GM04504 (cell line): ENCODE measurements at places on chromosomes 4 and X.

GRCh38 chrX:17025621-17026302 lies 79.3 kb downstream of the REPS2 start:
- no peak for DNase-seq

GRCh38 chr4:22921936-22922335 lies 229.2 kb downstream of the GBA3 start:
- DNase-seq: no peak

DNA sequence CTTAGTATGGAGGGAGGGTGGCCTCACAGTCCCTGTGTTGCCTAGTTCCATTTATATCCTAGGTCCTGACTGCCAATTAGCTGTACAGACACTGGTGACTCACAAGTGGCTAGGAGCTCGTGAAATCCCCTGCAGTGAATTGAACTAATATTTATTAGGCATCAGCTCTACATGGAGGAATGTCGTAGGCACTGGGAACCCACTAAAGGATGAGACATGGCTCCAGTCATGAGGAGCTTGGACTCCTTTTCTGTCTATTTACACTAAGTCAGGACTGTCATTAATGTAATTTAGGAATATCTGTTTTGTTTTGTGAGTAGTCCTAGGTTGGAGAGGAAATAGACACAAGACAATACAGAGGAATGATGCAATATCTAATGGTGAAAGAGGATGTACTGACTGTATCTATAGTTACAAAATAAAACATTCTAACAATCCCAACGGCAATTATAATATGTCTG lies 67.7 kb downstream of the MID1IP1 start:
- DNase-seq: peak; percentile 26

- no peak for DNase-seq
These were observed 227.5 kb downstream of the MGST2 start for GRCh38 chr4:139892973-139893736.

DNA sequence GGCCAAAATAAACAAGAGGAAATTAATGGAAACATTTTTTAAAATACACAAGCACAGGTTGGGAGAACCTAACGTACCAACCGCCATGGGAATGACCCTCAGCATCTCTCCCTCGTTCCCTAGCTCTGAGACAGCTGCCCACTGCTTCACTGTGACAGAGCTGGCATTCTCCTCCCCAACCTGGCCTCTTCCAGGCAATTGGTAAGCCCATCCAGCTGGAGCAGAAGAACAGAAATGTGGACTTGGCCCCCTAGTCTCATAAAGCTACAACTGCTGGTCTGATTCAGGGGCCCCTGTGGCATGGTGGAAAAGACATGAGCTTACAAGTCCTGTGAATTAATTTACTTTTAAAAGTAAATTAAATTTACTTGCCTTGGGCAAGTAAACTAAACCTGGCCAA lies 245.1 kb downstream of the PTTG2 start:
- DNase-seq: no peak

DNA sequence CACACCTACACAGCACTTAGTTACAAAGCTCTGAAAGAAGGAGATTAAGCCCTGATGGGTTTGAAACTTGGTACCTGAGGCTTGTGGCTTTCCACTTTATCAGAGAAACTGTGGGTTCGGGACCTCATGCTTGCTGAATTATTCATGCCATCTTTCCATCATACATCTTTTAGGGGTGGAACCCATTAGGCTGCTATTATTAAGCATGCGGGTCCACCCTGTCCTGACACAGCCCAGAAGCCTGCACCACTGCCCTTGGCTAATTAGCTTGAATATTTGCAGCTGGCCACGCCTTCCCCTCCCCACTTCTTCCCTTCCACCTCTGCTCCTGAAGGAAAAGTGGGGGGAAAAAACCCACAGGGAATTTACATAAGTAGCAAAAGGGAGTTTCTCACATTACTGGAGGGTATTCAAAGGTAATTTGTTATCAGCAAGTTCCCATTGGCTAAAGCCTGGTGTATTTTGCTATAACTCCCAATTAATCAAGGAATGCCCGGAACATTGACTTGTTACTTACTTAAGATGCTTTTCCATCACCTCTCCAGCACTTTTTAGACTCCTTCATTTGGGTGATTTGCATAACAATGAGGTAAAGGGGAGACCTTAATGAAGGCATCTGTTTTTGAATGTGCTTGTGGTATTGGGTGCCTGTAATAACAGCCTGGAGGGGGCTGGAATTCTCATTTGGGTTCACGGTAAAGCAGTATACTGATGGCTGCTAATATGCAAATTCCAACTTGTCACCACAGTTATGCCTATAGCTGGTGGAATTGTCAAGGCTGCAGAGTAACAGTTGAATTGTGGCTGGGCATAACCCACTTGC lies 231.7 kb upstream of the GATB start:
- no peak for DNase-seq

DNA sequence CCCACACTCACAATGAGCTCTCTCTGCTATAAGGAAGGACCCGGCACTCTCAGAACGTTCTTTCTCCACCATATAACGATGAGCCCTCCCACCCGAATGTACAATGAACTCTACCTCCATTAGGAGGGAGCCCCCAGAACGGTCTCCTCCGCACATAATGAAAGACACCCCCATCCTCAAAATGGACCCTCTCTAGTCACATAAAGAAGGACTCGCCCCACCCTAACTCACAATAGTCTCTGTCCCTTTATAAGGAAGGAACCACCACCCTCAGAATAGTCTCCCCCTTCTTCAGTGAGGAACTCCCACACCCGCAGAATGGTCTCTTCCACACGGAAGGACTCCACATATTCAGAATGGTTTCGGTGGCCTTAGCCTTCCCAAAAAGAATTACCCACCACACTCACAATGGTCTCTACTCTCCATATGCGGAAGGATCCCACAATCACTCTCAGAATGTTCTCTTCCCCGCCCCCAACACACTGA lies 477 bp downstream of the SLC35A2 start:
- no peak for DNase-seq

- no peak for DNase-seq
These were observed 30.1 kb downstream of the RASSF6 start for GRCh38 chr4:73589887-73590801.

- no peak for DNase-seq
These were observed 620.2 kb upstream of the BOD1L1 start for GRCh38 chr4:14247767-14248166.

- no peak for DNase-seq
These were observed 18.8 kb downstream of the SLC7A11 start for GRCh38 chr4:138223231-138223910.
